ENCODE measurements at places on chromosomes 6 and 20. TPM values are rescaled to one million over a fixed set of nuclear protein-coding genes. Genes with fewer than 3 reads are reported as not detected.

SEL1L2 gene
- polyA plus RNA-seq: 0.86 TPM

ME1 gene
- polyA plus RNA-seq: 11.3 TPM

HCK gene
- polyA plus RNA-seq: 0.05 TPM

OR12D3 gene
- polyA plus RNA-seq: not detected

DNA sequence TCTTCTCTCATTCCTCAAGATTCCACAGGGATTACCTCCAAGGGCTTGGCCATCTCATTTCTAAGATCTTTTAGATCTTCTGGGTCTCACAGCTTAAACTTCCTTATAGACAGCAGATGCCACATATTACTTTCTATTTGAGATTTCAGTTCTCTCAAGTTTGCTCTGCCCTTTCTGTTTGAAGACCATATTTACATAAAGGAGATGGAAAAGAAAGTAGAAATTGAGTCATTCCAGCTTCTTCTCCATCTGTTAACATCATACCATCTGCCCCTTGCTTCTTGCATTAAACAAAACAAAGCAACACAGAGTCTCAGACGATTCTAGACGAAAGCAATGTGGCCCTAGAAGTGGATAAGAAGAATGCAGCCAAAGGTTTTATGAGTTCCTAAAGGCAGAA is 203.4 kb downstream of the TTLL2 start:
- no peak for DNase-seq

- no peak for DNase-seq
Observed at GRCh38 chr6:63140114-63140513, 71.2 kb upstream of the FKBP1C start.

- DNase-seq: no peak
Observed at GRCh38 chr6:71321314-71321713, 32.7 kb downstream of the OGFRL1 start.

DNA sequence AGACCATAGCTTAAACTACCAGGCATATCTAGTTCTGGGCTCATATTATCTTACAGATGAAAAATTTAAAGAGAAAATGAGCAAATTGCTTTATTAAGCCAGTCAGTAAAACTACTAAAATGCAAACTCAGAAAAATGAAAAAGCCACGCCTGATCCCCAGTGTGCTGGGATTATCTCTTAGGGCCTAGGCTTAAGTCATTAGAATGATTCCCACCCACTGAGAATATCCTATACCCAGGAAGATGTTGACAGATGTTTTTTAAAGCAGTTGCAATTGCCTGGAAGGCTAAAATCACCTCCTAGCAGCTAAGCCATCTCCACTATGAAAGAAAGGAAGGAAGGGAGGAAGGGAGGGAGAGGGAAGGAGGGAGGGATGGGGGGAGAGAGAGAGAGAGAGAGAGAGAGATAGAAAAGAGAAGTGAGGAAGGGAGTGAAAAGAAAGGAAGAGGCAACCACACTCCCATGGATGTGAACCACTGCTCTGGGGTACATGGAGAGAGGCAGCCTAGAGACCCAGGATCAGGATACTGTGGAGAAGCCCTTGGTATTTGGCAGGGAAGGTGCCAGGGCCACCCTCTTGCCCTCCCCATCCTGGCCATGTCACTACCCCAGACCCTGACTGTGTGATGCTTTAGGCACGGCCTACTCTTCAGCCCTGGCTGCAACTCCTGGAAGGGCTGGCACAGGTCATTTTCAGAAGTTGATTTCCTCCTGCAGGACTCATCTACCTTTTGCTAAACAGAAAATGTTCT is 21.9 kb downstream of the NEDD9 start:
- no peak for DNase-seq

- DNase-seq: no peak
Observed at GRCh38 chr20:12180107-12180661, 262.5 kb downstream of the BTBD3 start.

All from BJ (cell line).